Inflammatory macrophage treated with lipopolysaccharide for 4 hours (primary cell): ENCODE measurements at places on chromosomes 2 and 18.

DNA sequence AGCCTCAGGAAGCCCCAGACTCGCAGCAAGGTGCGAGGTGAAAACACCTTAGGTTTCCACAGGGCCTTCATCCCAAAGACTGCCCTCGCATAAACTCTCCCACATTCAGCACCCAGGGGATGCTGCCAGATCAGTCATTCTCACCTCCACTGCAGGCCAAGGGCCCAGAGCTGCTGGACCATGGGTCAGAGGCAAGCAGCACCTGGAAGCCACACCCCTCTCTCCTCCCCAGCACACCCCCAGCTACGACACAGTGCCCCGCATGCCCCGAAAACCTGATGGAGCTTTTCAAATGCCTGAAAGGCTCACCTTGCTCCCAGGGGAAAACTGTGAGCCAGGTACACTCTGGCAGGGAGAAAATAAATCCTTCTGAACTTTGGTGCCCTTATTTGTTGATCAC is 31.9 kb upstream of the LDLRAD4 start:
- DNase-seq: no peak

GRCh38 chr18:48913775-48914174 is 37.0 kb downstream of the SMAD7 start:
- DNase-seq: no peak

- DNase-seq: no peak
Observed at GRCh38 chr2:11505652-11506610, 27.9 kb upstream of the GREB1 start.

GRCh38 chr2:174577967-174578589 is 19.5 kb downstream of the WIPF1 start:
- DNase-seq: peak; percentile 60

DNA sequence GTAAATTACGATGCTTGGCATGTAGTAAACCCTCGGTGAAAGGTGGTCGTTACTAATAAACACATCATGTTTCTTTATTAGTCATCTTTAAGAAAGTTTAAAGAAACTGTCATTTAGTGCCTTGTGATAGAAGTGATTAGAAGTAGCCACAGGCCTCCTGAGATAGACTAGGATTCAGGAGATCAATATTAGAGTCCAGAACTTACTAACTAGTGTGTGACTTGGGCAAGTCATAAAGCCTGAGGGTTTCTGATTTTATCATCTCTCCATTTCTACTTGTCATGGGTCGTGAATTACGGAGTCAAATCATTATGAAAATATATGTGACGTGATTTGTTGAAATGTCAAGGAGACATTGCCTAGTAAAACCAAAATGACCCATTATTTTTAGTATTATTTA is 6.7 kb downstream of the RPE start:
- DNase-seq: no peak

GRCh38 chr2:233821196-233821595 is 33.1 kb downstream of the HJURP start:
- no peak for DNase-seq

DNA sequence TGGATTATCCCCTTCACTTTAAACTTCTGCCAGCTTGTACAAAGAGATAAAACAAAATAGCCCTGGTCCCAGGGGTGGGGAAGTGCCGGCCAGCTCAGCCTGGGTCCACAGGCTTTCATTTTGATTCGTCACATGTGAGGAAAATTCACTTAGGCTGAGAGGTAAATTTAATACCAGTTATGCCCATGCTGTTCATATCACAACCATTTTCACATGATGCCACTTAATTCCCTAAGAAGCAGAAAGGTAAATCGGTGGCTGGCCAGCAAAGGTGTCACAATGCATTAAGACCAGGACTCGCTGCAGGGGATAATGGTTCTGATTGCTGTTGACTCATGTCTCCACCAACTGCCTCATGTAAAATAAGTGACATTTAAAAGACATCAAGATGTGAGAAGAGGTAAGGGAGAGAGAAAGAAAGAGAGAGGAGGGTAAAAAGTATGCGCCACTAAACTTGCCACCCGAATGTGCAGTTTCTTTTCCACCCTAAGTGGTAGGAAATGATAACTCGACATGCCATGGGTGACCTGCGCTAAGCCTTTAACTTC is 261.0 kb upstream of the SIX3 start:
- DNase-seq: no peak

- no peak for DNase-seq
Observed at GRCh38 chr2:16869711-16870110, 204.1 kb upstream of the CYRIA start.

DNA sequence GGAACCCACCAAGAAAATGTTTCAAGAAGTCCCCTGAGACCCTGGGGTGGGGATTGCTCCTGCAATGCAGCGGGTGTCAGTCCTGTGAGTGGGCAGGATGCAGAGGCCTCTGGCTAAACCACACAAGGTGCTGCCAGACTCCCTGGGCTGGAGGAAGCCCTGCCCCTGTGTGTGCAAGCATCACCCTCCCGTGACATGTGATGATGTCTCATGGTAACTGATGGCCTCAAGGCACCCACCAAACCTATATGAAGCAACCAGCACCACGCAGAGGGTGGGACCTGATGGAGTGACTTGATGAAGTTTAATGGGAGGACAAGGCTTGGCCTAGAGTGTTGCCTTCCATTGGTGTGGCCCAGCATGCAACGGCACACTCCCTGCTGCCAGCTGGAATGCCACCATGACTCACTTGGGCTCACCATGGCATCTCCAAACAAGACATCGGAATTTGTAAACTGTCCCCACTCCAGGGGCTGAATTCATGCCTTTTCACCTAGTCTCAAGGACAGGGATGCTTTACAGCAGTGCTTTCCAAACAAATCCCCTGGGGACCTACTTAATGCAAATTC is 8.7 kb upstream of the SLC14A1 start:
- no peak for DNase-seq

DNA sequence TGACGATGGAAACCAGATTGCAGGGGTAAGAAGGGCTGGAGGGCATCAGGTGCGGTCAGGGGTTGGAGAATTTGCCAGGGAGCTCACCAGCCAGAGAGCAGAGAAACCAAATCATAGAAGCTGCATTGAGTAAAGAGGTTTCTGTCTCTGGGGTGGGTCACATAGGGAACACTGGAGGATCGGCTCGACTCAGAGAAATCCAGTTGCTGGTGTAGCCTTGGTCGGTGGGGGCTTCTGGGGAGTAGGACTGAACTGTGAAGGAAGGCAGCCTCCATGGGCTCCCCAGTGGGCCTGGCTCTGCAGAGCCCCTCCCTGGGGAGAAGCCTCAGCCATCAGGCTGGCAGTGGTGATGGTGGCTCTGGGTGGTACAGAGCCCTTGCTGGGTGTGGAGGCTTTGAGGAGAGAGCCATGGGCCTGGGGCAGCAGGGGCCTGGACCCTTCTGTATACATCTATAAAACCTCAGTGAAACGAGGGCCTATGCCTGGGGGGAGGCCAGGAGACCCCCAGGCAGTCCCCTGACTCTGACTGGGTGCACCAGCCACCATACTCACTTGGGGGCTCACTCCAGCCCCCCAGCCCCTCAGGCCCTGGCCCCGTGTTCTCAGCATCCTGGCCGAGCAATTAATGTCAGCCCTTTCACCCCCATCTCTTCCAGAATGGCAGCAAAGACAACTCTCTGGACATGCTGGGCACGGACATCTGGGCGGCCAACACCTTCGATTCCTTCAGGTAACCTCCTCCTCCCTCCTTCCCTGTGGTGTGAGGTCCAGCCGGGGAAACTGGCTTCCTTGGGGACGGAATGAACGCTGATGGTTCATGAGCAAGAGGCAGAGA is 124.5 kb downstream of the CTIF start:
- DNase-seq: no peak

DNA sequence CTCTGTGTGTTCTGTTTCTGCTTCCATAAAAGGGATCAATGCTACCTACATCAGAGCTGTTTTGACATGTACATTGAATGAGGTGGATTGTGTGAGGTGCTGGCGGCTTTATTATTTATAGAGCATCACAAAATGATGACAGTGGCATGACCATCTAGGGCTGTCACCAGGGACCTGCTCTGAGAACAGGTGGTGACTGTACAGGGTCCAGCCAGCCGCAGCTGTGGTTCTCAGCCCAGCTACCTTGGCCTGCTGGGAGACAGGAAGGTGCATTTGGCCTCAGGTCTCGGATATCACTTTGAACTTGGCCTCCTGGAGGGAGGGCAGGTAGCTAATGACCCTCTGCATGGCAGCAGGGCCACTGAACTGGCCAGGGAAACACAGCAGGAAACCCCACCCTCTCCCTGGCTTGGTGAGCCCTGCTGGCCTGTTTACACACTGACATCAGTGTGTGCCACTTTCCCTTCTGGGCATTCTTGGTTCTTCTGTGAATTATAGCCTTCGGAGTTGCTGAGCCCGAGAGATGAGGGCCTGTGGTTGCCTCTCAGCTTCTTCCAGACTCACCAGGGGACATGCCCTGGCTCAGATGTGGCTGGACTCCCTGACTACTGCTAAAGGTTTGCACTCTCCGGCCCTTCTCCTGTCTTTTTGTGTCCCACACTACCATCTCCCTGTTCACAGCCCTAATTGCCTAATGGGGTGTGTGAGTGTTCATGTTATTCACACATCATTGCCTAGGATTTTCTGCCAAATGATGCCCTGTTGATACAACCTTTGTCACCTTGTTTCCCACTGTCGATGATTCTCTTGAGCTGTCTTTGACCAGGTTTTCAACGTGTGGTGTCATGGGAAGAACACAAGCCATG is 109.2 kb upstream of the RAB12 start:
- no peak for DNase-seq

DNA sequence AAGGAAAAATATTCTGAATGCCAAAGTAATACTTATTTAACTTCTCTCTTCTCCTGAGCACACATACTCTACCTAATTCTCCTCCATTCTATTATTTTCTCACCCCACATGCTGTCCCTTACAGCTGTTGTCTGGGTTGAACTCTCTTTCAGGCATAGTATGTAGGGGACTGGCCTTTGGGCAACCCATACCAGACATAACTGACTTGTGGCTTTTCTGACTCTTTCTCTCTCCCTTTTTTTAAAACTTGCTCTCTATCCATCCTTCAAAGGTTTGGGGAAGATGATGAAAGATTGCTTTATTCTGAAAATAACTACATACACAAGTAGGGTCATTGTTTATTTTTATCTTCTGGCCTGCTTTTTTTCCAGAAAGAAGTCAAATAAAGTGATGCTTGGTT is 69.9 kb upstream of the NOSTRIN start:
- DNase-seq: no peak

- no peak for DNase-seq
Observed at GRCh38 chr2:206379886-206380285, 63.4 kb upstream of the ADAM23 start.

- DNase-seq: peak; percentile 56
Observed at GRCh38 chr2:159797543-159798375, at the start of gene CD302. CD302 (minus strand) TSS chr2:159798208; CDS start chr2:159798198, 10 bp downstream.

DNA sequence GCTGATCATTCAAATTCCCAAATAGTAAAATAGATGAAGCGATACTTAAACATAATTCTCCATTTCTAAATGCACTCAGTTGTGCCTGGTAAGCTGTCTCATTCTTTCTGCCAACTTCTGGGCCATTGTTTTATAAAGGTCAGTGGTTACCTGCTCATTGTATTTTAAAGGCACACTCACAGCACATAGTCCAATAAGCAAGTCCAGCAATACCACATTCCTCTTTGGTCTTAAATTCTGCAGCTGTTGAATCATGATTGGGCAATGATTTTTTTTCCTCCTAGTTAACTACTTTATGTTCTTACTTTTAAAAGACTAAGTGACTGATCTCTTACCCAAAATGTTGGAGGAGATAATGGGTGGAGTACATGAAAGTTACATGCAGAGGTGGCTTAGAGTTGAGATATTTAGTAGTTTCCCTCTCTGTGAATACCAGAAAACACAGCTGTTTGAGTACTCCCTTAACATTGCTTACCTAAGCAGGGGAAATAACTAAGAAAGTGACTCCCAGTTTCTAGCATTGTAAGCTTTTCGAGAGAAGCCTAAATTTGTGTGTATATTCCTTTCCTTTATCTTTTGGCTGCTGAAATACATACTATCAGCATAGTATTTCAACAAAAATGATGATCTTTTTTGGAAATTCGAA is 220.7 kb downstream of the CAMKMT start:
- DNase-seq: no peak

DNA sequence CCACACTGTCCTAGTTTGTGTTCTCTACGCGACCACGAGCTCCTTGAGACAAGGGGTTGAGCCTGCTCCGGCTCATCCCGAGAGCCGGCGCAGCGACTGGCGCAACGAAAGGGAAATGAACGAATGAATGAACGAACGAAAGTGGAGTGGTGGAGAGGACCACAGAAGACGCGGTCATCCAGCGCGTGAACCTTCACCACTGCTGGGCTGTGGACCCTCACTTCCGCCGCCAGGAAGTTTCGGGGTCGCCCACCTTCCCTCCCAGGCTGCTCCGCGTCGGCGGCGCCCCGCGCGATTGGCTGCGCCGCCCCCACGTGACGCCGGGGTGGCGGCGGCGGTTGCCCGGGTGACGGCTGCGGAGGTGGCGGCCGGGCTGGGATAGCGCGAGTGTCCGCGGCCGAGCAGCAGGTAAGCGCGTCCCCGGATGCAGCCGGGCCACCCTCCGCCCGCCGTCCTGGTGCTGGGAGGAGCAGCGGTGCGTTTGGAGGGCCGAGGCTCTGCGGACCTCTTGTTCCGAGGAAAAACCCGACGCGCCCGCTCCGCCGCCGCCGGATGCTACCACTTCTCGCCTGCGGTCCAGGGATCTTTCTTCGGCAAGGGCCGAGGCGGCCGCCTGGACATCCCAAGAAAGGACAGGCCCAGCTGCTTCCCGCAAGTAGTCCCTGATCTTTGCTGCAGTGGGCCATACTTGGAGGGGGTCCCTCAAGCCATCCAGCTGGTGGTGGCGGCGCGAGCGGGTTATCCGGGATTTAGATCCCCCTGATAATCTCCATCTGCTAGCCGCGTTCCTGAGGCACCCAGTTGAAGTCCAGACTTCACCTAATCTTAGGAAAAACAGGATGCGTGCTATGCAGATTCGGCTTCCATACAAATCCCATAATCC is at the start of gene ARMC9:
Gene ARMC9, plus strand, starts transcription at position 341 of the 883 bp plus-strand sequence. CDS start 7,608 bp downstream, outside the sequence.
- peak; percentile 77 for DNase-seq

DNA sequence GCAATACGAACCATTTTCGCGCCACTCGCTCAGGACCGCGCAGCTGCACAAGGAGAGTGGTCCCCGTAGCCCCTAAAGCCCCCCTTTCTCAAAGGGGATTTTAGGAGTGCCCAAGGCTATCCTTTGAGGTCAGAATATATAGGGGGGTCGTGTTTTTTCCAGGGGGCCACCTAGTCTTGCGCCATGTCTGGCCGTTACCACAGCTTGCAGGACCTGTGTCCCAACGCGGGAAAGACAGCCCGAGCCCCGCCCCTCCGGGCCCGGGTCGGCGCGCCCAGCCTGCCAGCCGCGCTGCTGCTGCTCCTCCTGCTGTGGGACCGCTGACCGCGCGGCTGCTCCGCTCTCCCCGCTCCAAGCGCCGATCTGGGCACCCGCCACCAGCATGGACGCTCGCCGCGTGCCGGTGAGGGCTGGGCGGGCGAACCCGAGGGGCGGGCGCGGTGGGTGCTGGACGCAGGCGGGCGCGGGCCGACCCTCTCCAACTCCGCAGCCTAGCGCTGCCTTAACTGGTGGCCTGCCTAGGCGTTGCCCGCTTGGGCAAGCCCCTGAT is at the start of gene CDCA7:
Gene CDCA7, plus strand, starts transcription at position 291 of the 550 bp plus-strand sequence. Its CDS starts 92 bp downstream, at position 383.
- DNase-seq: peak; percentile 22

- no peak for DNase-seq
Observed at GRCh38 chr2:215324811-215325210, 13.0 kb downstream of the ATIC start.

- peak; percentile 47 for DNase-seq
Observed at GRCh38 chr2:10901160-10901939, 10.4 kb upstream of the KCNF1 start.
